ENCODE measurements at places on chromosomes 3 and 15.

- DNase-seq: no peak
Measured at GRCh38 chr3:119305286-119305685, 11.1 kb downstream of the ARHGAP31 start.

DNA sequence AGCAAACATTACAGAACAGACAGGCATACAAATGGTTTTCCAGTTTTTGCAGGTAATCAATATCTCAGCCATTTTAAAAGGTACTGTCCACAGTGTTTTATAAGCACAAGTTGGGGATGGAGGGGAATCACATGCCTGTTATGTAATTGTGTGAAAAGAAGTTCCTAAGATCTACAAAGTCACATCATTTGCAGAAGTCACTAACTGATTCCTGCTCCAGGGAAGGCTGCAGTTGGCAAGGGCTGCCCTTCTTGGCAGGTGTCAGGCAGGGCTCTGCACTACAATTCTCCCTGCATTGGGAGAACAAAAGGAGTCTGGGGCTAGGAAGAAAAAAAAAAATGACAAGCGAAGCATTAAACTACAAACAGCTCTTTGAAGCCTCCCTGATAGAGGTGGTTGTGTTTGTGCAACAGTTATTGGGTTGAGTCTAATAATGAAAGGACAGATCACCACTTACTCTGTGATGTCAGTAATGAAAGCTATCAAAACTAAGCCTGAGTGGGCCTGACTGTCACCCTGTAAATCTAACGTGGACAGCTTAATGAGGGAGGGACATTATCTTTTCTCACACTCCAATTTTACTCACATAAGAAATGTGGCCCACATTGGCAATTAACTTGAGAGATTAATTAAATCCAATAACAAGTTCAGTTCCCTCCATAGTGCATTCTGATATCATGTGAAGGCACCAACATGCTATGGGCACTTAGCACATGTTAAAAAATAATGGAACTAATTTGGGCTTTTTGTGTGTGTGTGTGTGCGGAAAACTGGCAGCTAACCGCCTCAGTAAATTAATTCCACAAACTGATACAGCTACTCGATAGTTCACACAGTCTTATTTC, 242.9 kb downstream of the FHIT start:
- DNase-seq: no peak

DNA sequence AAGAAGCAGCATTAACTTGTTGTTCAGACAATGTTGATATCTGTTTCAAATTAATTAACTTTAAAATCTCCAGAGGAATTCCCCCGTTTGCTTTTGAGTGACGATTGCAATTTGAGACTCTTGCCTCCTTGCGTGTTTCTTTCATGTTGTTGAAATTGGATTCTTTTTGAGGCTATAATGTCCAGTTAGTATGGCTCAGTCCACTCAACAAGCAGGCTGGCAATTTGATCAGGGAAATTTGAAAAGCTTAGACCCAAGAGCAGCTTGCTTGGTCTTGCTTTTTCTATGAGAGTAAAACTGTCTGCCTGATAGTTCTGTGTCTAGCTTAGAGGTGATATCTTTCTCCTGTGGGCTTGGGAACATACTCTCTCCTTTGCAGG, 2.0 kb downstream of the ARID3B start:
- no peak for DNase-seq

- no peak for DNase-seq
Measured at GRCh38 chr15:78314181-78314581, 14.8 kb upstream of the SKIC8 start.

DNA sequence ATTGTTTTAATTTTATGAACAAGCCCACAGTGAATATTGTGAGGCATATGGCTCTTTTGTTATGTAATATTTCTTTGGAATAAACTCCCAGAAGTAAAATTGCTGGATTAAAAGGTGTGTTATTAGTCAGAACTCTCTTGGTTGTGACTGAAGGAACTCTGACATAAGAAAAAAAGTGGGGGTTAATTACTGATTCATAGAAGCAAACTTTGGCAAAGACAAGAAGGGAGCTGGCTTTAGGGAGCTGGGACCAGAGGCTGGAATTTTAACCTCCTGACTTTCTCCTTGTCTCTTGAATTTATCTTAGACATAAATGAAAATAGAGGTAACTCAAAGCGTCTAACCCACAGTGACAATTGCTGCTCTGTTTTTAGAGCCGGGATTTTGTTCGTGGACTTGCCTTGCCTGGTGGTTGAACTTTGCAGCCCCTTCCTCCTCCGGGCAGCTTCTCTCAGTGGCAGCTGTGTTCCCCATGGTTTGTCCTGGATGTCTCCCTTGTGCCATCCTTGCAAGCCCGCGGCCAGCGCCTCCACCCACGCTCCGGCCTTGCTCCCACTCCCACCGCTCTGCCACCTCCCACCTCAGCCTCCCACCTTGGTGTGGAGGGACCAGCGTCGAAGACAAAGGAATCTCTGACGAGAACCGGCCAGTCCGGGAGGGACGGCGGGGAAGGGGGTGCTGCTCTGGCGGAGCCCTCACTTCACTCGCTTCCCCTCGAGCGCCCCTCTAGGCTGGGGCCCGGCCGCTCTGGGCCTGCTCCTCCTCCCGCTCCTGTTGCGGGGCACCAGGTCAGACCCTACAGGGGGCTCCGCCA, 28.0 kb downstream of the ARHGAP31 start:
- peak; percentile 14 for DNase-seq

DNA sequence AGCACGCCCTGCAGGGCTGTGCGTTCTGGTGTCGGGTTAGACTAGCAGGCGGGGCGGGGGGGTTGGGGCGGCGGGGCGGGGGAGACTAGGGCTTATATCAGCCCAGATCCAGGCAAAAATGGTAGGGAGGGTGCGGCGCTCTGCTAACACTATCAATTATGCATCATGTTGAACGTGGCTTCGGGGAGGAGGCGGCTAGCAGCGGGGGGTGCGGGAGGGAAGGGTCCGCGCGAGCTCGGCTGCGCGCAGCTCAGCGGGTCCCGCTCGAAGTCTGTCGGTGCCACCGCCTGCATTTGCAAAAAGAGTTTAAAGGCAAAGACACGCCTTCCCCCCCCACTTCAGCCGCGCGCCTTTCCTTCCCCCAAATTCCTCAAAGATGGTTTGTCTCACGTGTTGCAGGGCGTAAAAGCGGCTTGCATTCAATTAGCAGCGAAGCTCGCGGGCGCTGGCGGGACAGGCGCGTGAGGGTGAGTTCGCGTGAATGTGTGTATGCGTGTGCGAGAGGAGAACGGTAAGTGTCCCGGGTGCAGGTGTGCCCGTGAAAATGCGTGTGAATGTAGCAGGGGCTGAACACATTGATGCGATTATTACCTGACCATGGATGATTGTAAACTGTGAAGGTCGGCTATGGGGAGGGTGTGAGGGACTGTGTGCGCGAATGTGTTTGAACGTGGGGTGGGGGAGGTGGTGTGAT, at the start of gene ISLR2:
Gene ISLR2 (plus strand): TSS at position 432 of the 694 bp plus-strand sequence. CDS start 2,169 bp downstream, outside the sequence.
- DNase-seq: no peak

GRCh38 chr3:194993896-194994295, 277.1 kb downstream of the XXYLT1 start:
- no peak for DNase-seq

DNA sequence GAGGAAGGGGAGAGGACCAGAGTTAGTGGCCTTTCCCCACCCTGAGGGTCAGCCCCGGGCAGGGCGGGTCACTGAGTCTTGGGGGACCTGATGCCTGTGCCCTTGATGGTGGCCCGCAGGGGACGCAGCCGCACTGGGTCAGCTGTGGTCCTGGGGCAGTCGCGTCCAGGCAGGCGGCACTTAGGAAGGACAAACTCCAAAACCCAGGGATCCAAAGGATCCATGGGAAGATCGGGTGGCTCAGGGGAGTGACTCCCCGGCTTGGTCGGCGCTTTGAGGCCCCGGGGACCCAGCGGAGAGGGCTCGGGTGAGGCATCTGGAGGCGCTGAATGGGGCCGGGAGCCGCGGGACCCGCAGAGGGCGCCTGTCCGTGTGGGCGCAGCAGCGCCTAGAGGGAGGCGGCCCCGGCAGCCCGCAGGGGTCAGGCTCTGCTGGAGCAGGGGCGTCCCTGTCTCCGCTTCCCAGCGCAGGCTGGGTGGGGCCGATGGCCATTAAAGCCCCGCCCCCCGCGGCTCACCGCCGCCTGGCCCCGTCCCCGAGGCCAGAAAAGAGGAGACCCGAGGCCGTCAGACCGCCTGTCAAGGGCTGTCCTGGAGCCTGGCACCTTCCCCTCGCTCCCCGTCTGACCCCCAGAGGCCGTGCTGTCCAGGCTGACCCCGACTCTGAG, 17.5 kb downstream of the CIDEC start:
- DNase-seq: no peak

GRCh38 chr3:12342151-12342550, 53.3 kb downstream of the PPARG start:
- DNase-seq: no peak

DNA sequence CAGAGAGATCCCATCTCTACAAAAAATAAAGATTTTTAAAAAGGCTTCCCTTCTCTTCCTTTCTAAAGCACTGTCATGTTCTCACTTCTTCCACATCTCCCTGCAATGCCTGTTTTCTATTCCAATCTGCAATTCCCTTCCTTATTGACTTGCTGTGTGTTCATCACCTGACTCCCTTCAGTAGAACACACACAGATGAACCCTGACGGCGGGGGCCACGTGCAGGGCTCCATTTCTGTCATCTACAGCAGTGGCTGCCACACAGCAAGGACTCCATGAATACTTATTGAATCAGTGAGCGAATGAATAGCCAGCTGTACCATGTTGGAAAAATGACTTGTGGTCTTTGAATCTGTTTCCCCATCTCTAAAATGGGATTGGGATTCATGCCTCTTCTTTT, 26.1 kb downstream of the BHLHE40 start:
- DNase-seq: no peak

DNA sequence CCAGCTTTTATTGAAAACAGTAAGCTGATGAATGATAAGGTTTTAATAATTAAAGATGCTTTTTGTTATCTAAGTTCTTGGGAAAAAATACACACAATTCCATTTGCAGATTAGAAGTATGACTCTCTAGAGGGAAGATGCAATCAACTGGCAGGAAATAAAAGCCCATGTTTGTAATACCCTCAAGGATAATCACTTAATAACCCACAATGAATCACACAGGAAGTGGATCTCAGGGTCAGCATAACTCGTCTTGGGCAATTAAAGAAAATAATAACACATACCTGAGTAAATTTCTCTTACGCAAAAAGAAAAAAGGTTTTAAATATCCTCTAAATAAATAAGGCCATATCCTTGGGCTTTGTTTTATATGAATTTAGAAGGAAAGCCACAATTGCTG, 9.4 kb upstream of the EID1 start:
- DNase-seq: no peak

GRCh38 chr15:48063411-48063985, 57.3 kb upstream of the SLC24A5 start:
- no peak for DNase-seq

DNA sequence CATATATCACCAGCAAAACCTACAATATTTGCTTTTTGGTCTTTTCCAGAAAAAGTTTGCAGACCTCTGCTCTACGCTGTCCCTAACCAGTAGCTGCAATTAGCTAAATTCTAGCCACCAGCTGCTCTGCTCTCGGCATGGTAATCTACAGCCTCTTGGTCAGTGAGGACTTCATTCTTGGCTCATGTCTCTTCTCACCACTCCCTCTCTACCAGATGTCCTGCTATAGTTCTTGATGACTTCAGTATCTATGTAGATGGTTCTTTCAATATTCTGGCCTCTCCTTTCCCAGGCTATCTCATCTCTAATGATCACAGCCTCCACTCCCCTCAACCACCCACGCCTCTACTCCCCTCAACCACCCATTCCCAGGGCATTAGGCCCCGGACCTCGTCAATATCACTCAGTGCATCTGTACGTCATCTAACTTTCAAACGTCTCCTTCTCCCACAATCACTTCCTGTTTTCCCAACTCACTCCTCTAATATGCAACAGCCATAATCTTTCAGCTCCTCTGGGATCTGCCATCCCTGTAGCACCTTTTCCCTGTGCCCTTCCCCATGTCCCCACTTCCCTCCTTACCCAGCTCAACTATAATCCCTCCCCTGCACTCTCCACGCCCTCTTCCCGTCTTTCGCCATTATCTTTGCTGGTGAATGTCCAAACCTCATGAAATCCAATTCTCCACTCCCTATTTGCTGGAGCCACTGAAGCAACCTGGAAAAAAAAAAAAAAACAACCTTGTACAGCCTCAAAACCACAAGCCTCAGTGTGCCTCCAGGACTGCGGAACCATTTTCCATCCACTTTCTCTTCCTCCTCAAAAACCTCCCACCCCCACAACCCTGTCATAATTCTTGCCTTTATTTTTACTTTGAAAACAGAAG, 429.4 kb upstream of the PROK2 start:
- DNase-seq: no peak

GRCh38 chr15:40789119-40789518, 17.8 kb upstream of the ZFYVE19 start:
- DNase-seq: no peak

DNA sequence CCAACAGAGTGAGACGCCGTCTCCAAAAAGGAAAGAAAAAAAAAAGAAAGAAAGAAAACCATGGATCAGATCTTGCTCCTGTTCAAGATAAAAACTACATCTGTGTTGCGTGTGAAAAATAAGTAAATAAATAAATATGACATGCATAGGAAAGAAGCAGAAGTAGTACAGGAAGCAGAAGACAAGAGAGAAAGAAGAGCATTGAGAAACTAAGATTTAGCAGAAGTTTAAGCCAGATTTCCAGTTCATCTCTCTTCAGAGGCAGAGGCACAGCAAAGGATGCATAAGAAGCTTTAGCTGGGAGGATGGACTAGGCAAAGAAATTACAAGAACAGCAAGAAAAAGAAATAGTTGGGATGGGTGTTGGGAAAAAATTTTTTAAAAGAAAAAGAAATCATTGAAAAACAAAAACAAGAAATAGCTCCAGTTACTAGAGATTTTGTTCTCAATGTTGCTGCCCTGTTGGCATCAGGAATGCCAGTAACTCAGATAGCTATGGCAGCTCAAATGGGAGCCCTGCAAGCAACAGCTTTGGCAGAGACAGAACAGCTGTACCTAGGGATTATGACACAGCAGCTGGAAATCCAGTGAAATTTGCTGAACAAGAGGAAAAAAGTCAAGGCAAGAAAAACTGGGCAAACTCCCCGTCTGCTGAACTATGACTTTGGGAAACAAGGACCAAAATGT, 17.3 kb downstream of the AP3S2 start:
- no peak for DNase-seq

DNA sequence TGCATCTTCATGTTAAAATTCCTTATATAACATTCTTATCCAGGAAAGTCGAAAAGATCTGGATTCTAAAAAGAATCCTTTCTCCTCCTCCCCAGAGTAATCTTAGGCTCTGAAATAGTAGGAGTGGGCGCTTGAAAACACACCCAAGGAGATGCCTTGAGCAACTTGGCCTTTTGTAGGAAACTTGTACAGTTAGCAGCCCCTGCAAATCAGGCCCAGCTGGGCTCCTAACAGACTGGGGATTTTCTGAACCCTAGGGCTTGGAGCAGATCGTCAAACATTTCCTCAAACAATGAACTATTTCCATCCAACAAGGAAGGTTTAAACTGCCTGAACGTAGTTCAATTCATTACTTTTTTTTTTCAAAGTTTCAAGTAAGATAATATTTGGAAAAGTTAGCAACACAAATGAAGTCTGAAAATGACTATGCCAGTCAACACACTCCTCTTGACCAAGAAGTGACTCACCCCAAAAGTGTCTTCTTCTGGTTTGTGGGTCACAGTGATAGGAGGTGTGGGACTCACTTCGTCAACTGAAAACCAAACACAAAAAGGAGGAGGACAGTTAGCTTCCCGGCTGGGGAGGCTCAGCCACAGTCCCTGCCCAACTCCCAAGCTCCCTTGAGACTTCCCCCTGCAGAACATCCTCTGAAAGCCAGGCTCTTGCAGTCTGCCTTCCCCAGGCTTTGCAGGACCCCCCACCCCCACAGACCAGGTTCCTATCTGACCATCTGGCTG, 129.7 kb downstream of the NTRK3 start:
- no peak for DNase-seq
